ENCODE measurements at places on chromosomes 1 and 21. TPM values are rescaled to one million over a fixed set of nuclear protein-coding genes. Genes with fewer than 3 reads are reported as not detected.

- no peak for DNase-seq
These were observed 78.9 kb upstream of the CTTNBP2NL start for GRCh38 chr1:112317140-112317539.

GRCh38 chr1:201258763-201259230 is 24.5 kb upstream of the PKP1 start:
- DNase-seq, result no peak

DNA sequence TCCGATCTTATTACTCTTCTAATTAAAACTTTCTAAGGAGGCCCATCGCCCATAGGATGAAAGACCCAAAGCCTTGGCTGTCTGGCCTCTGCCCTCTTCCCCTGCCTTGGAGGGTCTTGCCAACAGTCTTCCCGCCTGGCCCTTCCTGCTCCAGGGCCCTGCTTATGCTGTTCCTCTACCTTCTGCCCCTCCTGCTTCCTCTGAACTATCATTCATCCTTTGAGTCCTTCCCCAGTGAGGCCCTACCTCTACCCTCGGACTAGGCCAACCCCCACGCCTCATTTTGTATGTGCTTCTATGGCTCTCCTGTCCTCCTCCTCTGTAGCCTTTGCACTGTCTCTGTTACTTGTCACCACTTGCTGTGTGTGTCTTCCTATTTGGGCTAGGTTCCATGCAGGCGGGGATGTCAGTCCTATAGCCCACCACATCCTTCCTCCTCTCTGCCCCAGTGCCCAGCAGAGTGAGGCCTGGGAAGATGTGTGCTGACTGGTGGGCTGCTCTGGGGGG is 5.4 kb downstream of the RUSC1 start:
- DNase-seq, result no peak

- DNase-seq, result no peak
These were observed 255.7 kb upstream of the JUN start for GRCh38 chr1:59039551-59039950.

- DNase-seq, result no peak
These were observed 27.0 kb upstream of the NPL start for GRCh38 chr1:182762536-182762935.

DNA sequence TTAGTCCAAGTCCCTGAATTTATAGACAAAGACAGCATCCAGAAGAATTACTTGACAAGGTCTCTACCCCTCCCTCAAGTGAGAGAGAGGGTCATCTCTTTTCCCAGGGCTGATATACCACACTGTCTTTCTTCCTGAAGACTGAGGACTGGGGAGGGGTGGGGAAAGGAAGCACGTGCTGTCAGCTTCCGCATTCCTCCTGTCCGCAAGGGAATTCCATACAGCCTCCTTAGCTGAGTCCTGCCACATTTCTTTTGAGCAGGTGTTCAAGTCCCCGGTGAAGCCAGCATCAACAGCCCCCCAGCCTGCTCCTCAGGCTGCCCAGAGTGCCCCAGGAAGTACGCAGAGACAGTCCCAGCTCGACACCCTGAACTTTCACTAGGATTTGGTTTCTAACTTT is 34.2 kb downstream of the PCAT6 start:
- no peak for DNase-seq

DNA sequence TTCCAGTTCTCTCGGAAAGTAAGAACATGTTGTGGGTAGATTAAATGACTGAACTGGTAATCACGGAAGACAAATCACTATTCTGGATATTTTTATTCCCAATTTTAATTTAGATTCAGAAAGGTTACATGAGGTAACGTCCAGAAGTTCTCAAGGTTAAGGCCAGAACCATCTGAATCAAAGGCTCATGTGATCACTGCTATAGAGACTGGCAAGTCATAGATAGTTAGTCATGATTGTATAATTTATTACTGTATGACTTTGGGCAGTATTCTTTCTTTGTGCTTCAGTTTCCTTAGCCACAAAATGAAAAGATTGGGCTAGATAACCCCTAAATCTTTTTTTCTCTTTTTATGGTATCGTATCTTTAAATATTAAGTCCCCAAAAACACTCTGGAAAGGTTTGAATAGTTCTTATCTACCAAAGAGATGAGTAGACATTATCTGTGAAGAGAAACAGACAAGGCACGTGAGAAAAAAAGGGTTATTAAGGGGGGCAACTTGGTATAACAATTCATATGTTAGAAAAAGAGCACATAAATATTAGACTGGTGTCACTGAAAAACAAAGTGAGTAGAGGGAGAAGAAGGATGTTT is 241.0 kb downstream of the PTPRC start:
- DNase-seq, result no peak

MX1 gene
- polyA plus RNA-seq, result 4.1 TPM

RAB25 gene
- polyA plus RNA-seq, result 0.12 TPM

SORT1 gene
- polyA plus RNA-seq, result 93.0 TPM

OPTC gene
- polyA plus RNA-seq, result not detected

SDF4 gene
- polyA plus RNA-seq, result 99.6 TPM

VSIG8 gene
- not detected for polyA plus RNA-seq

Measured in HepG2 (cell line).